ENCODE measurements at places on chromosomes 4 and X. TPM values are rescaled to one million over a fixed set of nuclear protein-coding genes. Genes with fewer than 3 reads are reported as not detected.

GRCh38 chrX:25219480-25219879 lies 203.7 kb upstream of the ARX start:
- H3K4me3 ChIP-seq, result no peak overlapping the region
- H3K36me3 ChIP-seq, result no peaks in the 10 kb centered on the region
- no peak for DNase-seq
- no peak overlapping the region for H3K27ac ChIP-seq
- no peaks in the 10 kb centered on the region for H3K4me1 ChIP-seq

DNA sequence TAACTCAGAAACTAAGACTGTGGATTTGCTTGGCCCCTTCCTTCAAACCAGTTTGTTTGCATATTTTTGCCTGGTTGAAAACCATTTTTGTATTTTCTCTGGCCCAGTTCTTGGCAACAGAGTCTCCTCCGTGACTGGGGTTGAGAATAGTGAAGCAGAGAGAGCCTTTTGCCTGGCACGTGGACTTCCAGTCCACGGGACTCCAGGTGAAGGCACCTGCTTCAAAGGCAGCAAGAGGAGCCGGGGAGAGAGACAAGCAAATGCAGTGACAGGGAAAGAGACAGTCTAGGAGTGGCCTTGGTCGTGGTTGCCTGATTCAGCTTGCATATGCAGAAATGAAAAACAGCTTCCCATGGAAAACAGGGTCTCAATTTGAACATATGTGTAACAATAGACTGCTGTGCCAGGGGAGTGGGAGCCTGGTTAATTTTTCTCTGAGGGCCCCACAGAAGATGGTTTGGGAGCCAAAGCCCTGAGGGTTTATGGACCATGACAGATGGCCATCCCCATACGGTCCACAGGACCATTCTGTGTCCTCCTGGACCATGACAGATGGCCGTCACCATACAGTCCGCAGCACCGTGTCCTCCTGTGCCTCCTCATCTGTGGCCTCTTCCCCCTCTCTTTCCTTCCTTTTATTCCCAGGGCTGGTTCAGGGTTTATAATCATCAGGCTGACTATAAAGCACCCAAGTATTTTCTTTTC lies 272.2 kb upstream of the RASGEF1B start:
- H3K27me3 ChIP-seq, result no peaks in the 10 kb centered on the region
- no peak overlapping the region for H3K27ac ChIP-seq
- H3K4me3 ChIP-seq, result no peak overlapping the region
- H3K4me1 ChIP-seq, result no peaks in the 10 kb centered on the region
- DNase-seq, result no peak

- H3K4me1 ChIP-seq, result no peaks in the 10 kb centered on the region
- H3K36me3 ChIP-seq, result no peaks in the 10 kb centered on the region
- no peak overlapping the region for H3K27ac ChIP-seq
- no peaks in the 10 kb centered on the region for H3K27me3 ChIP-seq
- no peak overlapping the region for H3K4me3 ChIP-seq
These were observed 230.1 kb upstream of the FAT1 start for GRCh38 chr4:186953599-186954260.

DNA sequence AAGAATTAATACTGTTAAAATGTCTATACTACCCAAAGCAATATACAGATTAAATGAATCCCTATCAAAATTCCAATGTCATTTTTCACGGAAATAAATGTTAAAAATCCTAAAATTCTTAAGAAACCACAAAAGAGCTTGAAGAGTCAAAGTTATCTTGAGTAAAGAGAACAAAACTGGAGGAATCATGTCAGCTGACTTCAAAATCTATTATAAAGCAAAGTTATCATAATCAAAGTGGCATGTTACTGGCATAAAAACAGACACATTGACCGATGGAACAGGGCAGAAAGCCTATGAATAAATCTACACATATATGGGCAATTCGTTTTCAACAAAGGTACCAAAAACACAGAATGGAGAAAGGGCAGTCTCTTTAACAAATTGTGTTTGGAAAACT lies 579.0 kb downstream of the INPP4B start:
- no peak for DNase-seq
- H3K27ac ChIP-seq, result no peak overlapping the region
- no peaks in the 10 kb centered on the region for H3K27me3 ChIP-seq
- H3K36me3 ChIP-seq, result no peaks in the 10 kb centered on the region
- H3K4me1 ChIP-seq, result no peaks in the 10 kb centered on the region

DNA sequence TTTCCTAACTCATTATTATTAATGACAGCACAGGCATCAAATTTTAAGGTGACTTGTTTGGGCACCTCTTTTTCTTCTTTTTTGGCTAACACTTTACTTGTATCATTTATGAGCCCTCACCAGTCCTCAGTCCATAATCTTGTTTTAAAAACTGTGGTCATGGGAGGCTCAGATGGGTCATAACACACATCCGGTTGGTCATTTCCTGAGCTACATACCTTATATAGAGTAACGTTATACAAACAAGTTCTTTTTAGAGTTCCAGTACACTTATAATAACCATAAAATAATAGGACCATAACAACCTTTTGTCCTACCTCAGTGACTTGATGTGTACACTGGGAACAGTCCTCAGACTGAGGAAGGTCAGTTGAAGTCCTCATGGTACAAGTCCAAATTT lies 21.1 kb upstream of the PLS3 start:
- no peaks in the 10 kb centered on the region for H3K4me1 ChIP-seq
- no peak overlapping the region for H3K27ac ChIP-seq
- H3K27me3 ChIP-seq, result no peaks in the 10 kb centered on the region

- no peaks in the 10 kb centered on the region for H3K4me1 ChIP-seq
- H3K4me3 ChIP-seq, result peak overlapping the region; percentile 31
- H3K27me3 ChIP-seq, result peaks cover 10% of the 10 kb centered on the region
- no peaks in the 10 kb centered on the region for H3K36me3 ChIP-seq
- no peak for DNase-seq
These were observed 645 bp downstream of the APLN start for GRCh38 chrX:129653971-129654651.

- no peak overlapping the region for H3K4me3 ChIP-seq
- DNase-seq, result no peak
- H3K36me3 ChIP-seq, result no peaks in the 10 kb centered on the region
- no peak overlapping the region for H3K27ac ChIP-seq
- H3K27me3 ChIP-seq, result no peaks in the 10 kb centered on the region
- H3K4me1 ChIP-seq, result no peaks in the 10 kb centered on the region
These were observed 323.3 kb downstream of the ASMT start for GRCh38 chrX:1938190-1938589.

- no peak overlapping the region for H3K4me3 ChIP-seq
- H3K4me1 ChIP-seq, result no peaks in the 10 kb centered on the region
- no peaks in the 10 kb centered on the region for H3K36me3 ChIP-seq
- no peaks in the 10 kb centered on the region for H3K27me3 ChIP-seq
- no peak overlapping the region for H3K27ac ChIP-seq
- DNase-seq, result no peak
These were observed 212.2 kb upstream of the CENPE start for GRCh38 chr4:103410386-103410785.

GRCh38 chr4:80233390-80233789 lies 33.1 kb upstream of the FGF5 start:
- H3K4me1 ChIP-seq, result no peaks in the 10 kb centered on the region
- H3K36me3 ChIP-seq, result no peaks in the 10 kb centered on the region
- DNase-seq, result no peak
- no peak overlapping the region for H3K27ac ChIP-seq

DNA sequence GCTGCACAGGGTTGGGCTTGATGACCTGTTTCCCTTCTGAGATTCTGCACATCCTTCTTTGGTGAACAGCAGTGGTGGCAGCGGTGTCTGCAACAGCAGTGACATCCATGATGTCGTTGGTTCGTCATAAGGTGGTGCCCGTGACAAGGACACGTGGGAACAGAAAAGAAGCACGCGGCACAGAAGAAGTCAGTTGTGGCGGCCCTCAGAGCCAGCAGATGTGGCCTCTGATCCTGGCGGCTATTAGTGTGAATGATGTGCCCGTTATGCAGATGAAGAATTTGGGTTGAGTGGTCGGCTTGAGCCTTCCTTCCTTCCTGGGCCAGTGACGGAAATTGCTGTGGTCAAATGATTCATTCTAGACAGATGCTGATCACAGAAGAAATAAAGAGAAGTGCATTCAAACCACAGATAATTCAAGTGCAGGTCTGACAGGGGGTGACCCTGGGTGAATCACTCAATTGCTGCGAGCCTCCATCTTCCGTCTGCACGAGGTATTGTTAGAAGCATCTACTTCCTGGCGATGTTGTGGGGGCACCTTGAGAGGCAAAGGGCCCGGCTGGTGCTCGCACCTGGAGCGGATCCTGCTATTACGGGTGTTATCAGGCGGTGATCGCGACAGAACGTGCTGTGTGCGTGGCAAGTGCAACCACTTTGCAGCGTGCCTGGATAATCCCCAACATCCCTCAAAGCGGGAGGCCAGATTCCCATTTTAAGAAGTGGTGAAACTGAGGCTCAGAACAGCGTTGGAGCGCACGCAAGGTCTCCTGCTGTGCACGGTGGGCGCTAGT lies 215.2 kb upstream of the PSAPL1 start:
- H3K4me3 ChIP-seq, result no peak overlapping the region
- no peaks in the 10 kb centered on the region for H3K27me3 ChIP-seq
- H3K36me3 ChIP-seq, result no peaks in the 10 kb centered on the region
- no peaks in the 10 kb centered on the region for H3K4me1 ChIP-seq
- peak overlapping the region; percentile 22 for H3K27ac ChIP-seq
- DNase-seq, result no peak

DNA sequence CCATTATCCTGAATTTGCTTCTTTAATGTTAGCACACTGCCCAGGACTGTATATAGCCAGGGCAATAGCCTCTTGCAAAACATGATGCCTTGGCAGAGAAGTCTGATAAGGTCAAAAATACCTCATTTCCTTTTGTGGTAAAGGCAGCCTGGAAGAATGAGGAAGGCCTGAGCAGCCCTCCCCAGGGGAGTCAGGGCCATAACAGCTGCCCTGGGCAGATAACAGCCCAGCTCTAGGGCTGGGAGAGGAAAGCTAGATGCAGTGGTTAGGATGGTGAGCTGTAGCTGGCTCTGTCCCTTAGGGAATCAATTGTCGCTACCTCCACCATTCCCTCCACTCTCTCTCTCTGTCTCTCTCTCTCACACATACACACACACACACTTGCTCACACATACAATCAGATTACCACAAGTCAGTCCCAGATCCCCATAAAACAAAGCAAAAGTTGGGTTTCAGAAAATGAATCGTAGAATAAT lies 29.2 kb downstream of the EFHC2 start:
- no peaks in the 10 kb centered on the region for H3K4me1 ChIP-seq
- no peak overlapping the region for H3K4me3 ChIP-seq
- no peaks in the 10 kb centered on the region for H3K27me3 ChIP-seq
- no peak overlapping the region for H3K27ac ChIP-seq

GRCh38 chrX:50813843-50814661 lies at the start of gene SHROOM4:
TSS of gene SHROOM4 (minus strand) at chrX:50814194. CDS start at chrX:50814018, 176 bp downstream.
- peak; percentile 56 for DNase-seq
- peak within 1 kb of the TSS; percentile 39 for H3K4me3 ChIP-seq
- no peaks in the 10 kb centered on the region for H3K36me3 ChIP-seq
- no peaks in the 10 kb centered on the region for H3K27me3 ChIP-seq
- peak within 1 kb of the TSS; percentile 50 for H3K27ac ChIP-seq

DNA sequence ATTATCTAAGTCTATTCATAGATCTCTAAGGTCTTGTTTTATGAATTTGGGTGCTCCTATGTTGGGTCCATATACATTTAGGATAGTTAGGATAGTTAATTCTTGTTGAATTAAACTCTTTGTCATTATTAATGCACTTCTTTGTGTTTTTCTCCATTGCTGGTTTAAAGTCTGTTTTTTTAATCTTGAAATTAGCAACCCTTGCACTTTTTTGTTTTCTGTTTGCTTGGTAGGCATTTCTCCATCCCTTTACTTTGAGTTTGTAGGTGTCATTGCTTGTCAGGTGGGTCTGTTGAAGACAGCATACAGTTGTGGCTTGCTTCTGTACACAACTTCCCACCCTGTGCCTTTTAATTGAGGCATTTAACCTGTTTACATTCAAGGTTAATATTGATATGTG lies 434.8 kb downstream of the OPHN1 start:
- H3K27me3 ChIP-seq, result no peaks in the 10 kb centered on the region
- no peaks in the 10 kb centered on the region for H3K36me3 ChIP-seq
- no peaks in the 10 kb centered on the region for H3K4me1 ChIP-seq
- no peak overlapping the region for H3K27ac ChIP-seq
- DNase-seq, result no peak
- no peak overlapping the region for H3K4me3 ChIP-seq

- H3K4me3 ChIP-seq, result peak overlapping the region; percentile 38
- peaks cover 4% of the 10 kb centered on the region for H3K27me3 ChIP-seq
- H3K36me3 ChIP-seq, result no peaks in the 10 kb centered on the region
- no peak overlapping the region for H3K27ac ChIP-seq
These were observed 579 bp upstream of the GABRA2 start for GRCh38 chr4:46390355-46391058.

GRCh38 chr4:104465201-104465600 lies 29.5 kb downstream of the CXXC4 start:
- H3K27ac ChIP-seq, result no peak overlapping the region
- no peaks in the 10 kb centered on the region for H3K27me3 ChIP-seq
- no peaks in the 10 kb centered on the region for H3K36me3 ChIP-seq
- no peak for DNase-seq

- H3K4me1 ChIP-seq, result no peaks in the 10 kb centered on the region
- no peaks in the 10 kb centered on the region for H3K27me3 ChIP-seq
- peak; percentile 53 for DNase-seq
These were observed 25.1 kb downstream of the XIAP start for GRCh38 chrX:123884809-123885408.

GRCh38 chr4:3709061-3709845 lies 56.9 kb upstream of the ADRA2C start:
- H3K4me3 ChIP-seq, result no peak overlapping the region
- no peak for DNase-seq
- H3K36me3 ChIP-seq, result no peaks in the 10 kb centered on the region
- no peak overlapping the region for H3K27ac ChIP-seq
- no peaks in the 10 kb centered on the region for H3K27me3 ChIP-seq

FHDC1 gene
- 13.9 TPM for total RNA-seq

AREG gene
- 21.7 TPM for total RNA-seq

SPANXN3 gene
- not detected for total RNA-seq

RHOXF1 gene
- 0.45 TPM for total RNA-seq

PNMA6F gene
- not detected for total RNA-seq

FBXL5 gene
- total RNA-seq, result 52.1 TPM

GUCY1A1 gene
- 2.0 TPM for total RNA-seq
